ENCODE measurements at places on chromosomes 2 and 18.

GRCh38 chr18:36717422-36718110, 111.2 kb downstream of the TPGS2 start:
- DNase-seq: no peak

GRCh38 chr18:48750485-48751175, 200.1 kb downstream of the SMAD7 start:
- DNase-seq: peak; percentile 35

GRCh38 chr2:26184555-26185303, 11.8 kb downstream of the GAREM2 start:
- DNase-seq: peak; percentile 87

DNA sequence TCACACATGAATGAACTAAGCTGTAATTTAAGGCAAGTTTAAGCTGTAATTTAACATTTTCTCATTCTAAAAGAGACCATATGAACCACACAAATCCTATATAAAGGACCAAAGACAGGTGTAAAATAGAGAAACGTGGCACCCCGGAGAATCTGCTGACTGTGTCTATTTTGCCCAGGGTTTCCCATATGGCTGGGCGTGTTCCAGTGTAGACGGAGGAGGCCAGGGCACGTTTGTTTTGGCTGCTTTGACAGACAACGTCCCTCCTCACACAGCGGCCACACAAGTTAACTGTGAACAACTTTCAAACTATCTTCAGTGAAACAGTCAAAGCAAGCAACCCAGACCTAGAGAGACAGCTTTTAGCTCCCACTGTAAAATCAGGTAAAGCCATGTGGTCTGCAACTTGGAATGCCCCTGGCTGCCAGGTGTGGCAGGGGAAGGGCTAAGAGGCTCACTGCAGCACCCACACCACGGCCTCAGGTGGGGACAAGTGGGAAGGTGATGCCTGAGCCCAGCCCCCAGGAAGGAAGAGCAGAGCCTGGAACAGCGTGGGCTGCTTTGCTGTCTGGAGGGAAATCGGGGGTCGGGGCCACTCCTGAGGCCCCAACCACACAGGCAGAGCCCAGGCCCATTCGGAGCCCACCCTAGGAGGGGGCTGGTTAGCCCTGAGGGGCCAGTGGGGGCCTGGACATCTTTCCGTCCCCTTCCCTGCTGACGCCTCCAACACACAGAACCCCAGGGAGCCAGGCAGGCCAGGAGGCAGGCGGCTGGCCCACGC, 40.7 kb downstream of the SLC66A2 start:
- no peak for DNase-seq

- peak; percentile 58 for DNase-seq
Measured at GRCh38 chr2:53087262-53087873, 680.2 kb upstream of the CHAC2 start.

DNA sequence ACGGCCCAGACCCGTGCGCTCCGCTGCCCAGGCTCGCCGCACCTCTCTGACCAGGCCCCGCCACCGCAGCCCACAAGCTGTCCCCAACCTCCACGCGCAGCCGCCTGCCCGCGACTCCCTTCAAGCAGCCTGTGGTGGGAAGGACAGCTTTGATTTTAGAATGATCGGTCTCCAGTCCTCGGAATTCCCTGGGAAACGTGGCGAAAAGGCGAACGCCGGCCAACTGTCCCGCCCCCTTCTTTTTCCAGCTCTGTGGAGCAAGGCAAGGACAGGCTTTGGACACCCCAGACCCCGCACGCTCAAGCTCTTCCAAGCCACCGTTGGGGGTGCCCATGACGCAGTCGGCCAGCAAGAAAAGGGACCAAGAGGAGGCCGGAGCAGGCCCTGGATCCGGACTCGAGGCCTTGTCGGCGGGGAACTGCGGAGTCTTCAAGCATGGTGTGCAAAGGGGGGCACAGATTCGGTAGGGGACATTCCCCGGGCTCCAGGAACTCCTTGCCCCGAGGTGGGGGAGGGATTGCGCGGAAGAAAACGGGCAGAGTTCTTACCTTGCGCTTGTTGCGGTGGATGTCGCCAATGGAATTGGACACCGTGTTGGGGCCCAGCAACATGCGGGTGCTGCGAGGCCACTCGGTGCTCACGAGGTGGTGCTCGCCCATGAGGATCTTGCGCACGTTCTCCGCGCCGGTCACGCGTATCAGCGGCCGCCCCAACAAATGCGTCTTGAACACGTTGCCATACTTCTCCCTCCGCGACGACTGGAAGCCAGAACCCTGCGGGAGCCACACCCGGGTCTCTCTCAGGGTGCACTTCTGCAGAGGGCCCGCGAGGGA, 4.0 kb downstream of the CYP26B1 start:
- DNase-seq: no peak

DNA sequence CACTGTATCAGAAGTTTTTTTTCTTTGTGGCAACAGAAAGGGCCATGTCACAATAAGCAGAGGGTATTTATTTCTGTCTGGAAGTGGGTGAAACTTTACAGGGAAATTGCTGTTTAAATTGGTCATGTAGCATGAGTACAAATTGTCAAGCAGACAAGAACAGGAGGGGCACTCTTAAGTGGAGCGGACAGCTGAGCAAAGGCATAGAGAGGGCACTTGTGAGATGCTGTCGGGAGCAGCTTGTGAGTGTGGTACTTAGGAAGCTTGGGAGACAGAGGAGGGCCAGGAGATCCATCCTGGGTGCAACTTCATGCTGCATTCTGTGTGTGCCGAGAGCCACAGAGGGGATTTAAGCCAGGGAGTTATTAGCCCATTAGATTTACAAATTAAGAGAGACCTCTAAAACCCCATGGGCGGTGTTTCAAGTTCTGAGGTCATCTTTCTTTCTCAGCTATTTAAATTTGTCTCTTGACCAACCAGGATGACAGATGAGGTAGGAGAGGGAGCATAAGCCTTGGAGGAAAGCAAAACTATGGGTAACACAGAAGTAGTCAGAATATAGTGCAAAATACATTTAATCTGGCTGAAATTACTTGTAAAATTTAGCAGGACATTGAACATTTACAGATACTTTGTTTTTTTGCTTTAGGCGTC, 30.4 kb downstream of the INPP4A start:
- no peak for DNase-seq

- DNase-seq: peak; percentile 26
Measured at GRCh38 chr2:12087671-12088380, 341.4 kb downstream of the LPIN1 start.

DNA sequence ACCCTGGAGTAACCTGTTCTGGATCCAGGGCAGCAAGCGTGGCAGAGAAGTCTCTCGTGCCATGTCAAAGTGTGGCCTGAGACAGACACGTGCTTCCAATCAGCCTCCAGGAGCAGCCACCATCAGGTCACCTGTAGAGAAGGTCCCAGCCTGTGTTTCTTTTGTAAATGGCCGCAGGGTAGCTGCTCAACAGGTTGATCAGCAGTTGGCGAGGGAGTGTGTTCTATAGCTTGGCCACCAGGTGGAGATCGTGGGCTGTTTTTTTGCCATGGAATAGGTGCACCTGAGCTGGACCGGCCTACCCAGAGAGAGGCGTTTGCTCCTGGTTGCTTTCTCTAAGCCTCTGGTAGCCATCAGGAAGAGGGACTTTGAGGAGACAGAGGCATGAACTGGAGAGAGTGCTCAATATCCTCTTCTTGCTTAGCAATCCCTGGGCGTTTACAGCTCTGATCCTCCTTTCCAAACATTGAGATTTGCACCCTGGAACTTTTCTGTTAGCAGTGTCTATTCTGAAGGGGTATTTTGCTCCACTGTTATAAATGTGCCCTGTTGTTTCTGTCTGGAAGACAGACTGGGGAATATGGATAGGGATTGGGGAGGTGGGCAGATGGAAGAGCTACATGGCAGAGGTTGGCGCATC, 34.2 kb upstream of the EN1 start:
- DNase-seq: peak; percentile 45

- no peak for DNase-seq
Measured at GRCh38 chr2:86301711-86302202, 35.7 kb downstream of the REEP1 start.

DNA sequence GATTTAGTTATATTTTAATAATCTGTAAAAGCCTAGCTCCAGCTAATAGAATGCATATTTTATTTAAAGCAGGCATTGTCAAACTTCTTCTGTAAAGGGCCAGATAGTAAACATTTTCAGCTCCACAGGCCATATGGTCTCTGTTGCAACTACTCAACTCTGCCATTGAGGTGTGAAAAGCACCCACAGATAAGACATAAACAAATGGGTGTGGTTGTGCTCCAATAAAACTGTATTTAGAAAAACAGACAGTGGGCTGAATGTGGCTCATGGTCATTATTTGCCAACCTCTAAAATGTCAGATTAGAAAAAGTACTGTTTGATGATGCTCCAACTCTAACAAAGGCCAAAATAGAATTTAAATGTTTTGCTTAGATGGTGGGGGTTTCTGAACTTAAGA, 519.9 kb downstream of the RNF144A start:
- no peak for DNase-seq

DNA sequence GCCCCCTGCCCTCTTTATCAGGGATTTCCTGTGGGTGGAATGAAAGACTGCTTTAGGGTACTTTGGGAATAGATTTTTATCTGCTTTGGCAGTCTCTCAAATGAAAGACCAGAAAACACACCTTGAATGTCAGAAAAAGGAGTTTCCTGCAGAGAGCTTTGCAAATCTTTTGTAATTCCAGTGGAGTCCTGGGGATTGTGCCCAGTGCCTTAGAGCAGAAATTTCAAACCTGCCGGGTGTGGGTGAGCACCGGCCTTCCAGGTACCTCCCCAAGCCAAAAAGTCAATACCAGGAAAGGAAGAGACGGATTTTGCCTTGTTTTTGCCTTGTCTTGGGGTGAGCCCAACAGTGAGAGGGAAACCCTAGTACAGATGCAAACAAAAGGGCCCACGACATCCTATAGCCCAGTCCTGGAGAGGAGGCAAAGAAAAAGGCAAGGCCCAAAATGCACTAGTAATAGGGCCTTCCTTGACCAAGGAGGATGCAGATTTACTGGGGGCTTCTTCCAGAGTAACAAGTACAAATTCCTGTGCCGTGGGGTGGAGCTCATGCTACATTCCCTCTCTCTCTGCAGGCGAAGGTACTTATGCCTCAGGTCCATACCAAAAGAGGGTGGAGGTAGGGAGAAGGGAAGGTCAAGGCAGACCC, 36.4 kb downstream of the FOXI3 start:
- no peak for DNase-seq

Measured in fibroblast of pulmonary artery (primary cell).